Myocyte (in vitro differentiated cells): ENCODE measurements at places on chromosomes 13 and 19. TPM values are rescaled to one million over a fixed set of nuclear protein-coding genes. Genes with fewer than 3 reads are reported as not detected.

The AXL gene
- total RNA-seq = 24.8 and 27.0 TPM in 2 replicates

The SLC10A2 gene
- not detected in 2 replicates for total RNA-seq

DNA sequence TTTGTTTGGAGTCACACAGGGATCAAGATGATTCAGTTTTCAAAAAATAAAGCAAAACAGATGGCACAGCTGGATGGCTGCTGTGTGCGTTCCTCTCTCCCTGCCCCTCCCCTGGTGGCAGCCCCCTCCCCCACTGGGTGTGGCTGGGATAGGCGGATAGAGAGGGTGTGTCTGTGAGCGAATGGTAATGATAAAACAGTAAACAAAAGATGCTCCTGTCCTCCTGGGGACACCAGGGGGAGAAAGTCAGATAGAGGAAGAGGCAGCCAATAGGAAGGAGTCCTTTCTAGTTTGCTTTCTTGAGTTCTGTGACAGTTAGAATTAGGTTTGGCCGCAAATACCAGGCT lies 6.5 kb downstream of the TMEM255B start:
- DNase-seq = no peak

DNA sequence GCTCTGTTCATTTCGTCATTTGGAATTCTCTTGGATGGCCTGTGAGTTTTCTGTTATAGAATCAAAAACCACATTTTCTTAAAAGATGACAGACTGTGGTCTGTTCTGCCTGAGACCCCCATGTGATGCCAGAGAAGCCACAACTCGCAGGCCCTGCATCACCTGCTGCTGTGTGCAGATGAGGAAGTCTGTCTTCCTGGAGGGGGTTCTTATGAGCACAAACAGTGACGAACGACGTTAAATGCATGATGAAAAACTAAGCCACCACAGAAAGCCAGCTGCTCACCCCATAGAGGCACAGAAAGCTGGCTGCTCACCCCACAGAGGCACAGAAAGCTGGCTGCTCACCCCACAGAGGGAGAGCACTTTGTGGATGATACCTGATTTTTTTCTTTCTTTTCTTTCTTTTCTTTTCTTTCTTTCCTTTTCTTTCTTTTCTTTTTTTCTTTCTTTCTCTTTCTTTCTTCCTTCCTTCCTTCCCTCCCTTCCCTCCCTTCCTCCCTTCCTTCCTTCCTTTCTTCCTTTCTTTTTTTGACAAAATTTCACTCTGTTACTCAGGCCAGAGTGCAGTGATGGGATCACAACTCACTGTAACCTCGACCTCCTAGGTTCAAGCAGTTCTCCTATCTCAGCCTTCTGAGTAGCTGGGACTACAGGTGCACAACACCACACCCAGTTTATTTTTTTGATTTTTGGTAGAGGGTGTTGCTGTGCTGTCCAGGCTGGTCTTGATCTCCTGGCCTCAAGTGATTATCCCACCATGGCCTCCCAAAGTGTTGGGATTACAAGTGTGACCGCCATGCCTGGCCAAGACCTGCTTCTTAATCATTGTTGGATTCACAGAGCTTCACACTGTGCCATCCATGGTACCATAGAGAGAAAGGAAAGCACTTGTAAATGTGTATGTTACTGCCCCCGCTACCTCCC lies 1191.4 kb downstream of the UQCRFS1 start:
- no peak for DNase-seq
